ENCODE measurements at places on chromosomes 5 and 9. TPM values are rescaled to one million over a fixed set of nuclear protein-coding genes. Genes with fewer than 3 reads are reported as not detected.

The ZNG1C gene
- 16.1 TPM for total RNA-seq

The NCS1 gene
- total RNA-seq, result 55.2 TPM

The NR4A3 gene
- 0.26 TPM for total RNA-seq

The SAPCD2 gene
- 1.9 TPM for total RNA-seq

The FRRS1L gene
- total RNA-seq, result not detected

The CERCAM gene
- 52.0 TPM for total RNA-seq

DNA sequence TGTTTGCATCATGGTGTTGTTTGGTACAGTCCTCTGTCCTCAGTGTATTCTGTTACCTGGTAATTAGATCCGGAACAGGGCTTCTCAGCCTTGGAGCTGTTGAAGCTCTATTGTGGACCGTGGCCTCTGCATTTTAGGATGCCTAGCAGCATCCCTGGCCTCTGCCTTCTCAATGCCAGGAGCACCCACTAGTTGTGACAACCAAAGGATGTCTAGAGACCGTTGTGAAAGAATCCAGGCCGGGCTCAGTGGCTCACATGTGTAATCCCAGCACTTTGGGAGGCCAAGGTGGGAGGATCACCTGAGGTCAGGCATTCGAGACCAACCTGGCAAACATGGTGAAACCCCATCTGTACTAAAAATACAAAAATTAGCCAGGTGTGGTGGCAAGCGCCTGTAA, 159.6 kb downstream of the CACNA1B start:
- no peak for DNase-seq

DNA sequence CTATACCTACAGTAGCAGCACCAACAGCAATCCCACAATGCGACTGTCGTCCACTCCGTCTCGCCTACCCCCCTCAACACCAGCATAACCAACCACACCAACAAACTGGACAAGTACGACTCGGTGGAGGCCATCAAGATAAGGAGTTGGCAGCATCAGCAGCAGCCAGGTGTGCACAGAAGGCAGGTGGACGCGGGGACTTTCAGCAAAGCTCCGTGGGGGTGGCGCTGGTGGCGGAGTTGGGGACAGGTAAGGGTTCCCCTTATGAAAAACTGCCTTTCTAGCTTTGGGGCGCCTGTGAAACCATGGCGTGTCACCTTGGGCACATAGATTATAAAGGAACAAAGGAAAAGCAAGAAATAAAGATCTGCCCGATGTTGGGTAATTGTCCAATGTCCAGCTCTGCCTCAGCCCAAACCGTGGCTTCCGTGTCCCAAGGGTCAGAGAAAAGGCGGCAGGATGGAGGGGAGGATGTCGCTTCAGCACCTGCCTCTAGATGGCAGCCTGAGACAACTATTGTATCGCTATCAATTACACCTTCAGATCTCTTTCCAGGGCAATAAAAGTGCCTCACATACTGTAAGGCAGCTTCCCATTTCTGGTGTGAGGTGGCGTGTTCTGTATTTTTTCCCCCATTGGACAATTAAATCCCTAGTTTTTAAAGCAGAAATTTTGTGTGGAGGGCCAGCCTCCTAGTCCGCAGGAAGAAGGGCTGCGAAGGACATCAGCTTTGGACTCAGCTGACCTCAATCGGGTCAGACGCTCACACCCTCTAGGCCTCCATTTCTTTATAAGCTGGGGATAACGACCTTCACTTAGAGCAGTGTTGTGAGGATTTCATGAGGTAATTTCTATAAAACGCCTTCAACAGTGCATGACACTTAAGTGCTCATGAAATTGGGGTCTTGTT, 58.8 kb downstream of the MTRR start:
- peak; percentile 55 for DNase-seq

DNA sequence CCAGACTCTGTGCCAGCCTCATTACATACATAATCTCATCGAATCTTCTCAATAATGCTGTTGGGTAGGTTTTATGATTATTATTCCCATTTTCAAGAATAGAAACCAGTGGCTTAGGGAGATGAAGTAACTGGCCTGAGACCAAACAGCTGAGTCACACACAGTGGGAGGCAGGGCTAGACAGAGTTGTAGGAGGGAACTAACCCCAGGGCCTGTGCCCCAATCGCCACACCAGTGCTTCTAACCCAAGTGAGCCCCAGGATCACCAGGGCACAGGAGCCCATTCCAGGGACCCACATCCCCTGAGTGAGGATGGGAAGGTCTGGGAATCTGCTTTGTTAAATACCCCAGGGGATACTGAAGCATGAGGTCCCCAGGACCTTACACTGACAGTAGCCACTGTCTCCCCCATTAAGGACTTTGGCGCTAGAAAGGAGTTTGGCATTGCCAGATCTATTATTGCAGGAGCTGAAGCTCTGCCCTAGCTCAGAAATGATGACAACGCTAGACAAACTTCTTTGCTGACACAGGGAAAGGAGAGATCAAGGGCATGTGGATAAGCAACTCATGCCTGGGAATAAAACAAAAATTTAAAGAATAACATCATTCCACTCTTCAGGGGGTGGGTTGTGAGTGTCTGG, 63.8 kb upstream of the PPARGC1B start:
- no peak for DNase-seq

DNA sequence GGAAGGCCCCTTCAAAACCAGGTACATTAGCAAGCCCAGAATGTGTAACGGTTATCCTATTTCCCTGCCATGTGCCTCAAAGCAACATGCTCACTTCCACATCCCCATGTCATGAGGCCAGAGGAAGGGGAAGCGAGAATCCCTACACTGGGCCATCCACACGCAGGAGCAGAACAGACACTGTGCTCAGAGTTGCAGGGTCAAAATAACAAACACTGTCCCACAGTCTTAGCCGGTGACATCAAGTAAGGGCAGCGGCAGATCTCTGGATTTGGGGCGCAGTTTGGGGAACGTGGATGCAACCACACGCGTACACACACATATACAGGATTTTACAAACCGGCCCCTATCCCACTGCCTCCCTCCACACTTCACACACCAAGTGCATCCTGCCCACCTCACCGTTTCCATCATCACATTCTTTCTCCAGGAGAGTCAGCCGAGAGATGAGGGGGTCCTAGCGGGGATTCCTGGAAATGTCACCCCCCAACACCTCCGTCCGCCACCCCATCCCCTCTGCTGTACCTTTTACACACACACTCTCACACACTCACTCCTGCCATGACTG, 776 bp downstream of the APBA1 start:
- no peak for DNase-seq

- peak; percentile 94 for DNase-seq
Observed at GRCh38 chr5:151684690-151685361, 1.9 kb downstream of the SPARC start.

GRCh38 chr9:91131433-91131839, 230.3 kb downstream of the AUH start:
- DNase-seq, result peak; percentile 72

DNA sequence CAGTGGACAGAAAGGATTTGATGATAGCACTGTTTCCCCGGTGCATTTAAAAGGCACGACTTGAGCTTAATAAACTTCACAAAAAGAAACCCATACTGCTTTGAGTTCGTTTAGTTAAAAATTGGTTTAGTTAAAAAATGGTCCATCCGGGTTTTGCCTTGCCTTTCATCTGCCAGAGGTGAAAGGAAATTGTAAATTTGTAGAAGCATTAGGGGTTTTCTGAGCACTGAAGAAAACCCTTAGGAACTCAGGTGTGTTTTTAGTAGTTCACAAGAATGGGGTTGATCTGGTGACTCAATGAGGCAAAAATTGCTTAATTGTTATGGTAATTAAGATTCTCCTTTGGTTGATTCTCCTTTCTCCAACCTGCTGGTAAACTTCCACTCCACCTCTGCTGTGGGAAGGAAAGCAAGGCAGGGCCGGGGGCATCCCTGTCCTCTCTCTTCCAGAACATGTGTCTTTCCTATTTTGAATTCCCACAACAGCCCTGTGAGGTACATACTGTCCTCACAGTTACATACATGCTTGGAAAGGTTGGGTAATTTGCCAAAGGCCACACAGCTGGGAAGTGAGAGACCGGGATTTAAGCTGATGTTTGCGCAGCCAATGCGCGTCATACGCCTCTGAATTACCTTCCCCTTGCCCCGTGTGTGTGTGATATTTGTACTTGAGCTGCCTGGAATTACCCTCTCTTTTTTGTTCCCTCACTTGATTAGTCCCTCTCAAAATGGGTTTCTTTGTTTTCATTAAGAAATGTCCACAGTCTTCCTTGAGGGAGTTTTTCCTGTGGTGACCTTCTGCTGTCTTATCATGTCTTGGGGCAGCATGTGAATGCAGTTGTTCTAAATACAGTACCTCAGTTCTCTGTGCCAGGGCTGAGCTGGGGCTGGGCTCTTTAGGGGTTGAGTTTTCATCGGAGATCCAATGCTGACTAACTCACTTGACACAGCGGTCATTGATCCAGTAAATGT, 94.4 kb downstream of the ARHGAP26 start:
- DNase-seq, result no peak

GRCh38 chr5:157607371-157608161, 32.0 kb upstream of the ADAM19 start:
- DNase-seq, result no peak

- DNase-seq, result no peak
Observed at GRCh38 chr9:123372766-123373446, 16.9 kb downstream of the CRB2 start.

- no peak for DNase-seq
Observed at GRCh38 chr9:127915325-127915752, 1.5 kb downstream of the ST6GALNAC4 start.

DNA sequence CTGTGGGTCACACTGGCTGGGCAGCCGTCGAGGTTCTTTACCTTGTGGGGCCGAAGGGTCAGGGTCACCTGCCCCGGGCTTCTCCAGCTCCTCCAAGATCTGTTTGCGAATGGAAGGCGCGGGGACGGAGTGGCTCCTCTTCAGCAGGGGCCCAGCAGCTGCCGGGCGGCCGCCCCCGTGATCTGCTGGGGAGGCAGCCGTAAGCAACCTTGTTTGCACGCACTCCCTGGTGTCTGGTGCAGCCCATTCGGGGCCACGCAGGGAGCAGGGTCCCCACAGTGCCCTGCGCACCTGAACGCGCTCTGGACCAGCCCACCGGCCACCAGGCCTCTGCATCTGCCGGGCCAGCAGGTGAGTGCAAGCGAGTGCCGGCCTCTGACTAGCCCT, 34.9 kb downstream of the PNPLA7 start:
- no peak for DNase-seq

DNA sequence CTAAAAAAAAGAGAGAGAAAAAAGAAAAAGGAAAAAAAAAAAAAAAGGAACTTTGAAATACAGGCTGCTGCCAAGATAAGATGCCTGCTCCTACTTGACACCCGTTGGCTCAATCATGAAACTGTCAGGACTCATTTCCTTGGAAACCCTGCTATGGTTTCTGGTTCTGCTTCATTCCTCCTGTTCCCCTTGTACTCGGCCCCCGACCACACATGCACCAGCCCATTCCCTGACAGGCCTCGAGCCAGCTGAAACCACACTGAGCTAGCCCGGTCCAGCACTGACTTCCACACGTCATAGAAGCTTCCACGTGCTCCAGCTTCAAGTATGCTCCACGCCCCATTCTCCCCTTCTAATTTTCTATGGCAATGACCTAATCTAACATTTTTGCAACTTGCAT, 93.2 kb downstream of the MYO10 start:
- DNase-seq, result peak; percentile 49

DNA sequence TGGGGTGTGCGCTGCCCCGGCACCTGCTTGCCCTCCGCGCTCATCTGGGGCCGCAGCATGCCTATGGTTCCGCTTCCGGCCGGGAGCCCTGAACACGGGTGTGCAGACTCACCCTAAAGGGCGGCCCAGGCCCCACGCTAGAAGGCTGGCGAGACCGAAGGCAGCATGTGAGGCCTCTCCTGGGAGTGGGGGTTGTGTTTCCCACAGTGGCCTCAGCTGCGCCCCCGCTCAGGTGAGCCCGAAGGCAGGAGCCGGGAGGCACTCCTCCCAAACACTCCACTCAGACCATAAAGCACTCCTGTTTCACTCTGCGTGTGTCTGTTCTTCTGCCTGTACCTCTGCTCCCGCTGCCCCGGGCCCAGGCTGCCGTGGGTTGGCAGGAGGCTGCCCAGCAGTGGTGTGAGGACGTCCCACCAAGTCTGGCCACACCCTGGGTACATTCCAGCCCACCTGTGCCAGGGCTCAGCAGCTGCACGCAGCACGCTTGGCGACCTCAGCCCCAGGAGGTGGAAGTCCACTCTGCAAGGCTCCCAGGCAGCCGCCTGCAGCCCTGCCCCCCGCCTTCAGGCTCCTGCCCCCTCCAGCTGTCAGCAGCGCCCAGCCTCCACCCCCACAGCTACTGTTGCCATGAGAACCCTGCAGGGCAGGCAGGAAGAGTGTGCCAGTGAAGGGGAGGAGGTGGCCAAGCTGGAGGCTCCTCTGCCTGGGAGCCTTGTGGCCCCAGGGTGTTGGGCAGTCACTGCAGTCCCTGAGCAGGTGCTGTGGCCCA, 1.2 kb upstream of the AJM1 start:
- DNase-seq, result peak; percentile 93

DNA sequence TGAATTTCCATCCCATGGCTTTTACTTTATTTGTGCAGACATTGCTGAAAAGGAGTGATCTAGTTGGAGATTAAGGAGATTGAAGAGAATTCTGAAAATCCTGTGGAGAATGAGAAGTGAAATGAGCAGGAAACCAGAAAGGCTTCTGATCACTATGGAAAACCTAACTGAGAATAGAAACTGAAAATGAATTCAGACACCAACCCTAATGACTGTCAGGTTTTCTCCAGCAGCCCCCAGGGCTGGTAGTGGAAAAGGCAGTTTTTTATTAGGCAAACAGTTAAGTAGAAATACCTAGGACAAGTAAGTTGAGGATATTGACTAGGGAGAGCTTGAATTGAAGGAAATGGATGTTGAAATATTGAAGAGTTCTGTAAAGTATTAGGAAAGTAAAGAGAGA, 14.7 kb upstream of the ARRDC3 start:
- DNase-seq, result no peak

DNA sequence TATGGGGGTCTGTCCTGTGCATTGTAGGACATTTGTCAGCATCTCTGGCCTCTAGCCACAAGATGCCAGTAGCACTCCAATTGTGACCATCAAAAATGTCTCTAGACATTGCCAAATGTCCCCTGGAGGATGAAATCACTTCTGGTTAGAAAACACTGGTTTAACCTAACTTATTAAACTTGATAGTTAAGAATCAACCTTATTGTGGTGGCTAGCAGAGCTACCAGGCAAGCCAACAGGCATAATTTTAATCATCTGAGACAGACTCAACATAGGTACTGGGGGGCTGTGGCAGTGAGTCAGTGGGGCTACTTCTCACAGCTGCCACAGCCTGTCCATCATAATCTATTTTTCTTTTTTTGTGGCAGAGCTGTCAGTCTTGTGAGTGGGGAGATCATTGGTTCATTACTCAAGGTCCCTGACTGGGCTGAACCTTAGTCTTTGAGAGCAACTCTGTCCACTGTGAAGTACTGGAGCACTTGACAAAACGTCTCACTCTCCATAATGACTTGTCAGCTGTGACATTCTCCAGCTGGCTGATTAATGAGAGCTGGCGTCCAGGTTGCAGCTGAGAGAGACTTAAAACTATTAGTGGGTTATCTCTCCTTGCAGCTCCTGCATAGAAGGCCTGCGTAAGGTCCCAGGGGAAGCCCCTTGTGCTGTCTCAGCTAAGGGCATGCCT, 107.9 kb downstream of the DCP2 start:
- DNase-seq, result peak; percentile 82
